ENCODE measurements at places on chromosomes 13 and 19. TPM values are rescaled to one million over a fixed set of nuclear protein-coding genes. Genes with fewer than 3 reads are reported as not detected.

GAS6 gene
- 30.7 TPM for total RNA-seq

CATSPERD gene
- not detected for total RNA-seq

UPK1A gene
- total RNA-seq = 0.17 TPM

GRCh38 chr13:112058941-112059340 lies 8.0 kb upstream of the SOX1 start:
- DNase-seq = no peak

CYP2F1 gene
- total RNA-seq = not detected

GRCh38 chr13:31236211-31236786 lies 36.5 kb downstream of the B3GLCT start:
- DNase-seq = peak; percentile 16

ATP4B gene
- total RNA-seq = not detected

POSTN gene
- 3.0 TPM for total RNA-seq

DPRX gene
- not detected for total RNA-seq

CEACAM20 gene
- not detected for total RNA-seq

GRCh38 chr19:30606114-30607050 lies 234.2 kb downstream of the ZNF536 start:
- DNase-seq = no peak

ZNF154 gene
- not detected for total RNA-seq

GRCh38 chr13:26062853-26063444 lies 11.1 kb upstream of the SHISA2 start:
- DNase-seq = peak; percentile 54

ICAM5 gene
- 0.53 TPM for total RNA-seq

DNA sequence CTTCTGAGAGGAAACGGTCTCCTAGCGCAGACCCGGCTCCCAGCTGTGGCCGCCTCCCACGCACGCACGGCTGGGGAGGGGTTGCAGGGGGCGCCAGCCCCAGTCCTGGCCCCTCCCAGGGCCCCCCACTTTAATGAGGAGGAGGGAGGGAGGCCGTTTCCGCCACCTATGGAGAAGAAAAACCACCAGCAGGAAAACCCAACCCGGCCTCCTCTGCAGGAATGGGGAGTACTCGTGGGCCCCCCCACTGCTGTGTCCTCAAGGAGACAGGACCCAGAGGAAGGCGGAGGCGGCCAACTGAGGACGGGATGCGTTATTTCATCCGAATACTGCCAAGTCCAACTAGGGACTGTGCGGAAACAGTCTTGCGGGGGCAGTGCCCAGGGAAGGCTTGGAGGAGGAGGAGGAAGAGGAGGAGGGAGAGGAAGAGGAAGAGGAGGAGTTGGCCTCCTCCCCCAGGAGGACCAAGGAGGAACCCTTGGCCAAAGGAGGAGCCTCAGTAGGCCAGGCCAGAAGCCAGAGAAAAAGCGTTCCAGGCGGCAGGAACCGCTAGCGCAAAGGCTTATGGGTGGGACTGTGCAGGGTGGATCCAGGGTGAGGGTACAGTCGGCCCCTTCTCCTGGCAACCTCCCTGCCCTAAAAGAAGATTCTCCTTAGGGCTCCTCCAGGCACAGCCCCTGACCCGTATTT lies 3.9 kb upstream of the SSBP4 start:
- DNase-seq = peak; percentile 93

CYP2A7 gene
- total RNA-seq = not detected

NLRP4 gene
- not detected for total RNA-seq

PROZ gene
- total RNA-seq = not detected

Data from A172 (cell line).